ENCODE measurements at places on chromosomes 16 and 17.

- no peak for DNase-seq
These were observed 6.3 kb downstream of the TBC1D16 start for GRCh38 chr17:80029258-80029974.

DNA sequence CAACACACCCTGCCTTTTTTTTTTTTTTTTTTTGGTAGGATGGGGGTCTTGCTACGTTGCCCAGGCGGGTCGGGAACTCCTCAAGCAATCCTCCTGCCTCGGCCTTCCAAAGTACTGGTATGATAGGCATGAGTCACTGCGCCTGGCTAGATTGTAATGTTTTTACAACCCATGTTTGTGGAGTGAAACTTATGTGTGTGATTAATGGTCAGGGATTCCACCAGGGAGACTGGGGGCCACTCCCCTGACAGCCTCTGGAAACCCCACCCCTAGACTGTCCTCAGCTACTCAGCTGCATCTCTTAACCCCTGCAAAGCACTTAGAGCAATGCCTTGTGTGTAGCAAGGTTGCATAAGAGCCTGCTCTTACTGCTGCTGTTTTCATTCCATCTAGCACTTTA, 220.5 kb downstream of the PARN start:
- no peak for DNase-seq

- DNase-seq = peak; percentile 69
These were observed 19.9 kb downstream of the CLEC16A start for GRCh38 chr16:10964039-10964890.

- peak; percentile 18 for DNase-seq
These were observed 4.7 kb downstream of the COQ7 start for GRCh38 chr16:19071811-19072777.

- no peak for DNase-seq
These were observed 43.2 kb downstream of the RPA1 start for GRCh38 chr17:1872976-1873375.

- no peak for DNase-seq
These were observed 461.7 kb upstream of the HSBP1 start for GRCh38 chr16:83345846-83346640.

DNA sequence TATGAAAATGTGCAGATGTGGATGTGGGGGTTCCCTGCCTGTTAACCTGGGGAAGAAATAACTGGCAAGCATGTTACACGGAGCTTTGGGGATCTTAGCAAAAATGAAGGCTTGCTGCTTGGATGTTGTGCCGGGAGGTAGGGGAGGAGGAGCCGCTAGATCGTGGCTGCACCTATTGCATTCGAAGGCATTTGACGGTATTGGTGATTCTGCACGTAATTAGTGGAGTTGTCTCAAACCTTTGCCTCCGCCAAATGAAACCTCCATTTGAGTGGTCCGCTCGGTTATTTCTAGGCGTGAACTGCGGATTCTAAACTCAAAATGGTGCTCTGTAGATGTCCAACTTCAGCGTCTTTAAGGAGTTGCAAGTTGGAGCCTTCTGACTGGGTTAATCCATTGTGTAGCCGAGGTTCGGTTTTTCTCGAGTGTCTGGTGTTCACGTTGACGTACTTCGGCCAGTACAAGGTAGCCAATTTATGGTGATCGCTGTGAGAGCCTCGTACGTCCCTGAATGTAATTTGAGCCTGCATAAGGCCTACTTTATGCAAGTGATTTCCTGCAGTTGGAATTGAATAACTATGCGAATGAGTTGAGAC, 1.5 kb downstream of the TNRC6C start:
- no peak for DNase-seq

GRCh38 chr17:51955245-51955644, 203.3 kb downstream of the CA10 start:
- no peak for DNase-seq

DNA sequence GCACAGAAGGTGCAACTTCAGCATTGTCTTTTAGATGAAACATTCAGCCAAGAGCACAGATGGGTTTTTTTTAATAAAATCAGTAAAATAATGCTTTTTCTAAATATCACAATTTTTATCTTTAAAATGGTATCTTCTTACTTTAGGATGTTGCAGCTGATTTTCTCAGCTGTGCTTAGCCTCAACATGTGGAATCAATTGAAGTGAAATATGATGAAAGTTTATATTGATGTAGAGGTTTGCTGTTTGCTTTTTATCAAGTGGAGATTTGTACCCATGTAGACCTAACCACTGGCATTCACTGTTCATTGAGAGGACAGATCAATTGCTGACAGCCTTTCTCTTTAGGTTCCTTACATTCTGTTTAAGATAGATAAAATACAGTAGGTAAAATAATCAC, 107.8 kb downstream of the CYB561 start:
- DNase-seq = no peak

DNA sequence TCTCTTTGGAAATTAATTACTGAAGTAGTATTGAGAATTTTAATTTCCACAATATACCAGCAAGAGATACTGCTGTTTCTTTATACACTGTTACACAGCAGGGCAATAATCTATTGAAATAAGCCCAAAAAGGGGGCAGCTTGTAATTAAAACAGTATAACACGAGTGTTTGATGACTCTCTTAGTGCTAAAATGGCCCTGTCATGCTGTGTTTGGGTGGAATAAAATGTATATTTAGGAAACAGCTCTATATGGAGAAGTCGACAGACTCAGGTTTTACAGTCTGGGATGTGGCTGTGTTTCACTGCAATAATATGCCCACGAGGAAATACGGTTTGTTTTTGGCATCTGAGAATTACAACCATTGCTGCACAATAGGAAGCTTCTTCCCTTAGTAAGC, 537.7 kb upstream of the HSBP1 start:
- DNase-seq = no peak

DNA sequence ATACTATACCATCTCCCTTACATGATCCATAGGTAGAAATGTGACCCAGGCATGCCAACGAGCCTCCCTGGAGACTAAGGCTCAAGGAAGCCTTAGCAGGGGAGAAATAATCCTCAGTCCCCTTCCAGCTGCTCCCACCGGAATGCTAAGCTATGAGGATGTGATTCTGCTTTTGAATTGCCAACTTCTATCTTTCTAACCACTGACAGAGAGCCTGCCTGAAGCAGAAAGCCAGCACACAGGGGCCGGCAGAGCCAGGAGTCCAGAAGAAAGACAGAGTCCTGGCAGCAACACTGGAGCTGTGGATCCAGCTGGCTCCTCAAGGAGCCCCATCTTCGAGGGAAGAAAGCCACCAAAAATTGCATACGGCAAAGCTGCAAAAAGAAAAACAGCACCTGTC, 579.6 kb upstream of the CDH5 start:
- DNase-seq = no peak

DNA sequence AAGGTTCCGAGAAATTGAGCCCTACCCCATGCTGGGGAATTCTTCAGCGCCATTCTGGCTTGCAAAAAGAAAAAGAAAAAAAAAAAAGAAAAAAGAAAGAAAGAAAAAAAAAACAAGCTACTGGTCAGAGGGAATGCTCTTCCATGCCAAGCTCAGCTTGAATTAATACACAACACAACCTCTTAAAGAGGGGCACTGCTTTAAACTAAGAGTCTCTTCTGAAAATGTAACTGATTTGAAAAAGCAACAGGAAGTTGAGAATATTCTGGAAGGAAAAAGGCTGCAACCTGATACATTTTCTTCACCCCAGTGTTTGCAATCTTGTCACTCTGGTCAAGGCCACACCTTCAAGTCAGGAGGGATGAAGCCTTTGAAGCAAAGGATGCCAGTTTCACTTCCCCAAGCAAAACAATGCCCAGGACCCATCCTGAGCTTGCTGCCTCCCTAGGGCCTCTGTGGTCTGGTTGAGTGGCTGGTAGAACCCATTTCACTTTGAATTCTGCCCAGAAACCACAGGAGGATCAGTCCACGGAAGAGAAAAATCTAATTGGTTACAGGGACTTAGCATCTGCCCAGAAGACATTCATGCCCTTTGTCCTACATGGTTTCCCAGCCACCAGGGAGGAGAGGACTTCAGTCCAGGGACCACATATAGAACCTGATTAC, 389.7 kb downstream of the SOX9 start:
- DNase-seq = no peak

DNA sequence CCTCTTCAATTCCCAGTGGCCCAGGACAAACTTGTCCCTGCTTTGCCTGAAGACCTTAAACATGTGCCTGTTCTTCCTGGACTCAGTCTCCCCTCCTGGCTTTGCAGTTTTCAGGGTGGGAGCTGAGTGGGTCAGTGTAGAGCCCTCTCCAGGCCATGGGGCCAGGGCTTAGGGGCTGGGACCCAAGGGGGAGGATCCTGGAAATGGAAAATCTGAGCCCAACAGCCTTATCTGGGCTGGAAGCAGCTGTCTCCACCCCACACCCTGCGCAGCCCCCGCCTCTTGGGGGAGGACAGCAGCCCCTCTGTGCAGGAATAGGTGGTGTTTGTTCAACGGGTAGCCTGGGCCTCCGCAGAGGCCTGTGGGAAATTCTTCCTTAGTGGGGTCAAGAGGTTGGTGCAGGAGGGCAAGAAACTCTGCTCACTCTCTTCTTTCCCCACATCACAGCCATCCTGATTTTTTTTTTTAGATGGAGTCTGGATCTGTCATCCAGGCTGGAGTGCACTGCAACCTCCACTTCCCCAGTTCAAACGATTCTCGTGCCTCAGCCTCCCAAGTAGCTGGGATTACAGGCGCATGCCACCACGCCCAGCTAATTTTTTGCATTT, 6.8 kb upstream of the SMTNL2 start:
- no peak for DNase-seq

GRCh38 chr16:88561485-88562359, 8.5 kb upstream of the ZC3H18 start:
- peak; percentile 31 for DNase-seq

DNA sequence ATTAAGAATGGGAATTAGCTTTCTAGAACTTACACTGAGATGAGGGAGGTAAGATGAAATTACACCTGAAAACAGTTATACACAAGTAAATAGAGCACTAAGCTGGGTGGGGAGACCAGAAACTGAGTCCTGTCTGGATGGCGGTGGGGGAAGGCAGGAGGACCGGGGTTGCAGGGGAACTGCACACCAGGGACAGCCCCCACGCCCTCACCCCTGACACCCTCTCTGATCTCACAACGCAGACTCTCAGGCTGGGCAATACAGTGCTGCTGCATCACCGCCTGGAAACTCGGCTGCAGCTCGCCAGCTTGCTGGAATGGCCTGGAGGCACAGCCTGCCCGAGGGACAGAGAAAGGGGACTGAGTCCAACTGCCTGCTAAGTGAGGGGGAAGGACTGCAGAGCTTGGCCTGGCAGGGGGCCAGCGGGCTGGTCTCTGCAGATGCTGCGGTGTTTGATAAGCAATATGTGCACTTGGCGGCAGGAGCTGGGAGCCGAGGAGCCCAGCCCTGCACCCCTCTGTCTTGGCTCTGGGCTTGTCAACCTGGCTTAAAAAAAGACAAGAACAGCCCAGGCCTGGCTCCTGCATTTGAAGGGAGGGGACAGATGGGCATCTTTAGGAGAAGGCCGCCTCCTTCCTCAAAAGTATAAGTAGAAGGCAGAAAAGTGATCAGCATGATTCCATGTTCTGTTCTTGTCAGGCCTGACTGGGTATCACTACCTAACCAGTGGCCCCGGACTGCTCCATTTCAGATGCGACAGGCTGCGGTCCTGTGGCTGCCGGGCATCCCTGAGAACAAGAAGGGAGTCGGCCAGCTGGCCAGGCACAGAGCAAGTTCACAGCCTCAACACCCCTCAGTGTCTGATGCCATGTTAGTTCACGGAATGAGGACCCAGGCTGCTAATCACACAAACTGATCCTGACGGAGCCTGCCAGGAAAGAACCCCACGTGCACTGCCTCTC, 30.2 kb downstream of the SPHK1 start:
- no peak for DNase-seq

DNA sequence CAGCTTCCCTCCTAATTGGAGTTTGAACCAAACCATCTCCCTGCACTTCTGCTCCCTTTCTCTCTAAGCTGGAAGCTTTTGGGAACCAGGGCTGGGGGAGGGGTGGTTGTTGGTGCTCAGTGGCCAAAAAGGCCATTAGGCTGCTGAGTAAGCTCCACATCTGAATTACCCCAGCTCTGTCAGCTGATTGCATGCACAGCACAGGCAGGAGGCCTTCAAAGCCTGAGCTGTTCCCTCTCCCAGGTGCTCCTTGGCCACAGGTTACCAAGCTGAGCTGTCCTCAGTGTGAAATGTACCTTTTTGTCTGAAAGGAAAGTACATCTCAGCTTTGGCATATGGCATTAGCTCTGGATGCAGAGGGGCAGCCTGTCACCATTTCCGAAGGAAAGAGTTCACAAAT, 6.2 kb upstream of the TBKBP1 start:
- DNase-seq = no peak

DNA sequence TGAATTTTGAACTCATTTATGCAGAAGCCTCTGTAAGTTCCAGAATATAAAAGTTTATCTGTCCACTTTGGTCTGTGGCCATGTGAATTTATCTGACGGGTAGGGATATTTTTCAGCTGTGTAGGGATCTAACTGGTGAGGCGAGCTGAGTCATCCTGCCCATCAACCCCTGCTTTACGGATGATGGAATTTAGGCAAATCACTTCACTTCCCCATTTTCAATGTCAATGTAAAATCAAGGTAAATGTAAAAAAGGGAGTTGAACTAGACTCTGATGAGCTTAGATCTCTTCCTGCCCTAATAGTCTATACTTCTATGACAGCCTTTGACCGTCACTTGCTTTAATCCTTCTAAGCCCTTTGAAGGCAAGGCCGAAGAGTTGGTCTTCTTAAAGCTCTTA, 2.6 kb downstream of the SLC16A6 start:
- DNase-seq = no peak

DNA sequence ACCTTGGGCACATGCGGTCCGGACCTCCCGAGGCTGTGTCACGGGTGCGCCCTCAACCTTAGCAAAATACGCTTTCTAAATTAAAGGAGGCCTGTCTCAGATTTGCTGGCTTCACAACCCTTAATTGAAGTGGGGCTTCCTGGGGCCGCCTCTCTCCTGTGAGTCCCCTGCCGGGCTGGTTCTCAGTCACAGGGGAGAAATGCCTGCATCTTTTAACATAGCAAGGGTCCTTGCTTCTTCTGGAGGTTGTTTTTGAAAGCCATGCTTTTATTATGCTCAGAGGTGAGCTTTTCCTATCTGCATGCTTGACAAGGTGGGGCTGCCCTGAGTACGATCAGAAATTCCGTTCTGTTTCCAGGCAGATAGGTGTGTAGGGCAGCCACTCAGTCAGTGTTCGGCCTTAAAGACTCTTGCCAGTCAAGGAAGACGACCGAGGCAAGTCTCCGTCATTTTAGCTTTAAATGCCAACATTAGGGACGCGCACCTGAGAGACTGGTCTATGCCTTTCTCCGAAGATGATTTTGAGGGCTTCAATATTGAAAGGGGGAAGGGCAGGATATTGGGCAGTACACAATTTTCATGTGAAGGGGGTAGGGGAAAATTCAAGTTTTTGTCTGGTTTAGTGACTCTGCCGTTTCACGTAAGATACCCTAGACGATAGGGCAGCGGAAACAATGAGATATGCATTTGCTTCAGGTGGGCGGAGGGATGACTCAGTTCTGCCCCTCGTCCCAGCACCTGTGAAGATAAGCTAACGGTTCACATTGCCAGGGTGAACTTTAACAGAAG, 5.5 kb upstream of the SLC7A5 start:
- DNase-seq = no peak

GRCh38 chr16:19520861-19521331, 1.0 kb downstream of the GDE1 start:
- no peak for DNase-seq

All from activated effector memory CD4-positive, alpha-beta T cell treated with Interleukin-2 at 50 U/mL for 16 hours (primary cell).